ENCODE measurements at places on chromosomes 1 and 21.

DNA sequence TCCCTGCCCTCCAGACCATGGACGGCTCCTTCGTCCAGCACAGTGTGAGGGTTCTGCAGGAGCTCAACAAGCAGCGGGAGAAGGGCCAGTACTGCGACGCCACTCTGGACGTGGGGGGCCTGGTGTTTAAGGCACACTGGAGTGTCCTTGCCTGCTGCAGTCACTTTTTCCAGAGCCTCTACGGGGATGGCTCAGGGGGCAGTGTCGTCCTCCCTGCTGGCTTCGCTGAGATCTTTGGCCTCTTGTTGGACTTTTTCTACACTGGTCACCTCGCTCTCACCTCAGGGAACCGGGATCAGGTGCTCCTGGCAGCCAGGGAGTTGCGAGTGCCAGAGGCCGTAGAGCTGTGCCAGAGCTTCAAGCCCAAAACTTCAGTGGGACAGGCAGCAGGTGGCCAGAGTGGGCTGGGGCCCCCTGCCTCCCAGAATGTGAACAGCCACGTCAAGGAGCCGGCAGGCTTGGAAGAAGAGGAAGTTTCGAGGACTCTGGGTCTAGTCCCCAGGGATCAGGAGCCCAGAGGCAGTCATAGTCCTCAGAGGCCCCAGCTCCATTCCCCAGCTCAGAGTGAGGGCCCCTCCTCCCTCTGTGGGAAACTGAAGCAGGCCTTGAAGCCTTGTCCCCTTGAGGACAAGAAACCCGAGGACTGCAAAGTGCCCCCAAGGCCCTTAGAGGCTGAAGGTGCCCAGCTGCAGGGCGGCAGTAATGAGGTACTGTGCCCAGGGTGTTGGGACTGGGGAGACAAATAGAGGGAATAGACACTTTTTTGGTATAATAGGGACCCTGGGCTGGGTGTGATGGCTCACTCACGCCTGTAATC is 1.0 kb downstream of the ZBTB48 start:
- DNase-seq, result no peak

DNA sequence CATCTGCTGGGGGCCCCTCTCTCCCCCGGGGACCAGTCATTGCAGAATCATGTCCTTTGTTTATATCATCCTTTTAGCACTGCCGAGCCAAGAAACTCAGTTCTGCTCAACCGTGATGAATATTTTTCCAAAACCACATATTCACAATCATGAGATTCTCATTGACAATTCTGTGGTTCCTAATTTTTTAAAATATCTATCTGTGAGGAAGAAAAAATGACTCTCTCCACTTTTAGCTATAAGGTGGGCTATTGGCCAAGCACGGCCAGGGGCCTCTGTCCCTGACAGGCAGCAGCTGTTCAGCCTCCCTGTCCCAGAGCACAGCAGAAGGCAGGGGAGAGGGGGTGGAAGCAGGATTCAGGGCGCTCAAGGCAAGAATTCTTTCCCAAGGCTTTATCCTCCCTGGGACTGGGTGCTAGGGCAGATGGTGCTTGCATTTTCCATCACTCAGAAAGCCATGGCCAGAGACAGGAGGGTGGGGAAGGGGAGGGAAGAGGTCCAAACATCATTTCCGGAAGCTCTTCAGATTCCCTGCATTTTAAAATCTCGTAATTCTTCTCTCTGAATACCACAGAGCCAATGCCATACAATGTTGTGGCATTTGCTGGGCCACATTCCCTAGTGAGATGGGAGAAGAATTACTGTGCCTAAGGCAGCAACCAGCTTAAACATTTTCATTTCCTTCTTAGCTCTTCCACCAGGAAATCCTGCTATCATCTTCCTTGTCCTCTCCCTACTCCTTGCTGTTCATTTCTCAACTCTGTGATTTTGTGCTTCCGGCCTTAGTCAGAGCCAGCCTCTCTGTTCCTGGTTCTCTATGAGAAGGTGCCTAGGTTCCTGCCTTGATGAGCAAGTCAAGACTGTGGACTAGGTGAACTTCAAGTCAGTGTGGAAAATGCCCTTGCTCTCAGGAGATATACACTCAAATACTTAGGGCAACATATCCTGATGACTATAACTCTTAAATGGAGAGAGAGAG is 60.3 kb downstream of the KCNJ6 start:
- peak; percentile 69 for DNase-seq

DNA sequence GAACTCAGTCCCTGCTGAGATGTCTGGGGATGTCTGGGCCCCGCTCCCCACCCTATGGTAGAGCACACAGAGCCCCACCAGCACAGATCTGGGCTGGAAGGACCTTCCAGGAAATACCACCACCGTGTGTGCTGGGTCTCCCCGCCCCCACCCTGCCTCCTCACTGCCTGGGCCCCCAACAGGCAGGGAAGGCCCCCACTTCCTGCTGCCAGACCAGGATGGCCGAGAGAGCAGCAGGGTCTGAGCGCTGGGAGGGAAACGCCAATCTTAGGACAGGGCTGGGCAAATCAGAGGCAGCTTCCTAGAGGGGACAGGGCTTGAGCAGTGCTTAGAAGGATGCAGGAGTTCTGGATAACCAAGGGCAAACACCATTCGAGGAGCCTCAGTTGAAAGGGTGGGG is 11.9 kb downstream of the ADGRB2 start:
- no peak for DNase-seq

- DNase-seq, result no peak
Measured at GRCh38 chr1:175277783-175278733, 85.5 kb upstream of the KIAA0040 start.

DNA sequence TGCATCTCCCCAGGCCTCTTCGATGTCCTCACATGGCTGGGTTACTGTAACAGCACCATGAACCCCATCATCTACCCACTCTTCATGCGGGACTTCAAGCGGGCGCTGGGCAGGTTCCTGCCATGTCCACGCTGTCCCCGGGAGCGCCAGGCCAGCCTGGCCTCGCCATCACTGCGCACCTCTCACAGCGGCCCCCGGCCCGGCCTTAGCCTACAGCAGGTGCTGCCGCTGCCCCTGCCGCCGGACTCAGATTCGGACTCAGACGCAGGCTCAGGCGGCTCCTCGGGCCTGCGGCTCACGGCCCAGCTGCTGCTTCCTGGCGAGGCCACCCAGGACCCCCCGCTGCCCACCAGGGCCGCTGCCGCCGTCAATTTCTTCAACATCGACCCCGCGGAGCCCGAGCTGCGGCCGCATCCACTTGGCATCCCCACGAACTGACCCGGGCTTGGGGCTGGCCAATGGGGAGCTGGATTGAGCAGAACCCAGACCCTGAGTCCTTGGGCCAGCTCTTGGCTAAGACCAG is 14.3 kb downstream of the HTR6 start:
- DNase-seq, result no peak

- DNase-seq, result no peak
Measured at GRCh38 chr1:51380936-51381335, 50.6 kb upstream of the TTC39A start.

GRCh38 chr1:212179394-212180076 is 105.7 kb upstream of the PPP2R5A start:
- peak; percentile 92 for DNase-seq

GRCh38 chr1:34131396-34132160 is 33.5 kb downstream of the CSMD2 start:
- DNase-seq, result no peak

DNA sequence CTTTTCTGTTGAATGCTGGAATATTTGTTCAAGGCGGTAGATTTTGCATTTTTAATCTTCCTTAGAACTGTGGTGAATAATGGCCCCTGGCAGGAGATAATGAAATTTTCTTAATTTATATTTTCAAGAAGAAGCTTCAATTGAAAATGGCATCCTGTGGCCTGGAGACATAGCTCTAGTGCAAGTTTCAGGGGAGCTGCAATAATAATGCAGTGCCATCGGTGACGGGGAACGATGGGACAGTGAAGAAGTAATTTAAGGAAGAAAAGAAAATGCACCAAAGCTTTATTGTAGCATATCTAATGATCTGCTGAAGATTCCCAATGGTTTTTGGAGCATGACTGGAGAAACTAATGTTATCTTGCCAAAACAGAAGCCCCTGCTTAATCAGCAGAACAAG is 128.4 kb downstream of the ADGRL2 start:
- DNase-seq, result no peak

DNA sequence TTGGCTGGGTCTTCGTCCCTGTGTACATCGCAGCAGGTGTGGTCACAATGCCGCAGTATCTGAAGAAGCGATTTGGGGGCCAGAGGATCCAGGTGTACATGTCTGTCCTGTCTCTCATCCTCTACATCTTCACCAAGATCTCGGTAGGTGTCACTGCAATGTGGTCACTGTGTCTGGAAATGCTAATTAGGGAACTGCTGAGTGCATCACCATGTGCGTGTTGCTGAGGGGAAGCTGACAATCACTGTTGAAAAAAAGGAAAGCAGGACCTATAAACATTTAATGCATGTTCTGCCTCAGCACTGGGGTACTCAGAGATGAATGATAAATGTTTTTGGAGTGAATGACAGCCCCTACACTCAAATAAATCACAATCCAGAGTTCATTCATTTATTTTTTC is 6.8 kb downstream of the SLC5A9 start:
- DNase-seq, result no peak

DNA sequence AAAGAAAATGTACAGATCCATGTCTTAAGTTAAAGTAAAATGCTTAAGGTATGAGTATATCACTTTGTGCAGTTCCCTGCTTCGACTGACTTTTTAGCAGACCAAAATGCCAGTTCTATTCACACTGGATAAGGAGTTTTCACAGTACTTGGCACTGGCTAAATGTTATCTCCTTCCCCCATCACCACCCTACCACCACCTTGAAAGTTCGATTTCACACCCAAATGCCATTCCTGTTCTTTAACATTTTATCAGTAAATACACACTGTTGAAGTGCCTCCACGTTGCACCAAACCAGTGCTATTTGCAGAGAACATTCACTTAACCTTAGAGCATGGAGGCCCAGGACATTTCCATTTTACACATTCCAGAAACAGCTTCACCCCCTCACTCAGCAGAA is 100.0 kb downstream of the URB2 start:
- no peak for DNase-seq

DNA sequence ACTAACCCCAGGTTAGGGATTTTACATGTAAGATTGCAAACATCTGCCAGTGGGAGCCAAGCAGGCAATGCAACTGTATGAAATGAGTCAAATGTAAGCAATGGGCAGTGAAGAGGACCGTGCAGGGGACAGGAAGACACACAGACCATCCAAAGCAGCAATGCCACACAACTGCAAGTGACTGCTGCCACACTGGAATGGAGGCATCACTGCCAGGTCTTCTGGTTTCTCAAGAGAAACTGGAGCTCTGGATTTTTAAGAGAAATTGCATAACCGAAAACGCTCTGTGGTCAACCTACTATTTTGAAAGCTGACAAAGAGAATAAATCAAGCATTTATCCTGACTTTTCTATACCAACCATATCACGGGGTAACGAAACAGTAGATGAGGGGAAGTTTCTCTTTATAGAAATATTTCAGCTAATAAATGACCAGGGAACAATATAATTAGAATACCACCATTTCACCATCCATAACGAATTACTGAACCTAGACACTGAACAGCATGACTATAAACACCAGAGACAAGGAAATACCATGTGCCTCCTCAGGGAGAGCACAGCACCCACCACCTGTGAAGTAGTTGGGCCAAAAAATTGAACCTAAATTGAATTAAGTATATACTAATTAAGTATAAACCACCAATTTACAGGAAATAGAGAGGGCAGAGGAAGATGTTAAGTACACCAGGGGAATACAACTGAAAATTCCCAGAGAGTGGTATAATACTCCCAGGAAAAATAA is 4.4 kb downstream of the AK2 start:
- no peak for DNase-seq

GRCh38 chr1:173864179-173864867 is 3.5 kb downstream of the GAS5 start:
- no peak for DNase-seq

GRCh38 chr21:38771536-38771935 is 34.2 kb upstream of the ETS2 start:
- no peak for DNase-seq
